SIG-M5 (cell line): ENCODE measurements at places on chromosomes 2 and 18.
A peak's percentile ranks its signal among the peaks of the same experiment; 100 is the strongest.

- no peak for DNase-seq
Observed at GRCh38 chr2:232330068-232330999, 48.2 kb upstream of the ALPP start.

- no peak for DNase-seq
Observed at GRCh38 chr2:239670463-239671120, 269.8 kb upstream of the HDAC4 start.

- peak; percentile 90 for DNase-seq
Observed at GRCh38 chr2:27809761-27810241, 38.3 kb downstream of the MRPL33 start.

DNA sequence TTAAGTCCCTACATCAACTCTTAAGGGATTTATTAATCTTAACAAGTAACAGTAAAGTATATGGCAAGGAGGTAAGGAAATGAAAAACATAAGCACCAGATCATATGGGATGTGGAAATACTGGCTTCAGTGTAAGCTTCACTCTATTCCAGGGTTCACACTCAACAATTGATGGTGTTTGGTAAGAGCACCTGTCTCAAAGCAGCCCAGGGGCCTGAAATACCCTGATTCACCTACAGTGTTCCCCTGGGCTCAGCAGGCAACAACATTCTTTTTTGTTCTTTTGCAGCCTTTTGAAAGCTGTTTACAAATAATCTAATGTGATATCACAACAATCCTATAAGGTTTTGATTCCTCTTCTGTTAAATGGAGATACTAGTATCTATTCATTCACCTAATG lies 1.2 kb upstream of the MLPH start:
- DNase-seq: no peak

GRCh38 chr2:74188018-74188601 lies 9.4 kb upstream of the MOB1A start:
- no peak for DNase-seq

DNA sequence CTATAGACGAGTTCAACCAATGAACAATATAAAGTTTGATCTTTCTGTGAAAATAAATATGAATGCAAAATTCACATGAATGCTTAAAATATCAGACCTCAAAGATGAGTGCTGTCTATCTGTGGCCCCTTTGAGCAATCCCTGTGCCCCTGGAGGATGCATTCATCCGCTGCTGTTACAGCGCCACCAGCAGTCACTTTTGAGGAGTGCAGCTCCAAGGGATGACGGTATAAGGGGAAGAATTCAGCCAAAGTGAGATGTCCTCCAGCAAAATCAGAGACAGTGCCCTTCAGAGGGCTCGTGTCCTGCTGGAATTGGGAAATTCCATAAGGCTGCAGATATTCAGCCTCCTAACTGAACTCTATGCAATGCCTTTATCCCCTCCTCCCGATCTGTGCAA lies 12.0 kb upstream of the CHRNA1 start:
- DNase-seq: no peak

DNA sequence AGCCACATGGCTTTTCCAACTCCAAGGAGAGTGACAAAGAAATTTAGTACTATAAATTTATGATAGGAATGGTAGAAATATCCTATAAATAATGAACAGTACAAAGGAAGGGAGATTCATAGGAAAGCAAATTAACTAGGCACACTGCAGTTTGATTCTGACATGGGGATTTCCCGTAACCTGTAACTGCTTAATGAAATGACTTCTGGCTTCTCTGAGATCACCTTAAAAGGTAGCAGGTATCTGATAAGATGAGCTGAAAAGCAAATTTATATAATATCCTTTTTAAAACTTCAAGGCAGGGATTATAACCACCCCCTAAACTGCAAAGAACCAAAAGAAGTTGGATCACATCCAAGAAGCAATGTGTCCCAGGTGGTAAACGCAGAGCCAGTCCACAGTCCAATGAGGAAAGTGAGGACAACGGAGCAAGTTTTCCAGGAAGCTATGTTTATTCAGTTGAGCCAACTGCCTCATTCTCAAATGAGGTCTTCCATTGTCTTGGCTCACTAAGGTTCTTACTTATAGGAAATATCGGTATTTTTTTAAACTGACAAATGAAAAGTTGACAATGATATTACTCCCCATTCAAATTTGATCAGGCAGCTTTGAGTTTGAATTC lies 43.0 kb downstream of the WIPF1 start:
- DNase-seq: no peak
